Stimulated activated CD8-positive, alpha-beta memory T cell treated with anti-CD3 and anti-CD28 coated beads, Interleukin-7, amount 100 ng/mL, for 1 hour (primary cell): ENCODE measurements at places on chromosomes 7 and 10.

DNA sequence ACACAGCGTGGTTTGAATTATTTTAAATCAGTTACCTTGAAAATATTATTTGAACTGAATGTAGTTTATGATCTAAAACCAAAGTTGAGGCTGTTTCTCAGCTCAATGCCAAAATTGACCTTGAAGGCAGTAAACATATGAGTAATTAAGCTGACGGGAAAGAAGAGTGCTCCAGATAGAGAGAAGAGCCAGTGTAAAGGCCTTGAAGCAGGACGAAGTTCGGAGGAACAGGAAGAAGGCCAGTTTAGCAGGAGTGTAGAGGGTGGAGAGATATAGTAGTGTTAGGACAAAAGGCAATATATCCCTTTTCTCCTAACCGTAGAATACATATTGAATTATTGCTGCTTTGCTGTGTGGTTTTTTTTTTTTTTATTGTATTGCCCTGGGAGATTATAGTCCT lies 63.2 kb downstream of the CYP51A1 start:
- DNase-seq, result no peak

- no peak for DNase-seq
These were observed 179.6 kb upstream of the GALNT17 start for GRCh38 chr7:70952311-70952710.

- DNase-seq, result peak; percentile 83
These were observed at the start of gene TYSND1 for GRCh38 chr10:70146489-70147258. TSS of gene TYSND1 (minus strand) at chr10:70146700. CDS start at chr10:70146586, 114 bp downstream.

GRCh38 chr10:59354434-59354833 lies 7.9 kb downstream of the FAM13C start:
- DNase-seq, result no peak

DNA sequence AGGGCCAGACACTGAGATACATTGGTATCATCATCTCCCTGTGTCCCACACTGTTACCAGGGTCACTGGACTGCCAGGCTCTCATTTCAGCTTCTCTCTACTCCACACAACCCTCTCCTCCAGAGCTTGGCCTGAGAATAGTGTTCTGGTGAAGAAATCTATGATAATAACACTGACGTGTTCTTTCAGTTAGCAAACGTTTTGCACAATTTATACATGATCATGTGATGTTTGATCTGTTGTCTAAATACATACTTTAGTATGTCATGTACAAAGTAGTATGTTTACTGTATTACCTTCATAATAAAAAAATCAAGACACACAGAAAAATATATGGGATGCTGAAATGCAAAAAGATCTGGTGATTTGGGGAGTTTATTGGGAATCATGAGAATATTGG lies 5.0 kb downstream of the SLC16A9 start:
- DNase-seq, result no peak

DNA sequence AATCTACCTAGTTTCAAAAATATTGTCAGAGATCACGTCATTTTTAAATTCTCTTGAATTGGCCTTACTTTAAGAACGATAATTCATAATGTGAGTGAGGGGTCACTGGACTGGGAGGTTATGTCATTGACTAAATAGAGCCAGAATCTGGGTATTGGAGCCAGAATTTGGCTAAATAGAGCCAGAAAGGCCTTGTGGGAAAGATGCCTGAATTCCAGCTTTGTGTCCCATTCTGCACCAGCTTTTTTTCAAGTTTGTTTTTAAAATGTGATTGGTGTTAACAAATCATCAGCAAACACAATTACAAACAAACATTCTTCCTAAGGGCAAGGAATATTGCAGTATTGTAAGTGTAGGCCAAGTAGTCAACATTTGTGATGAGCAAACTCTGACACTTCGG lies 233.2 kb upstream of the PRKCQ start:
- DNase-seq, result no peak

DNA sequence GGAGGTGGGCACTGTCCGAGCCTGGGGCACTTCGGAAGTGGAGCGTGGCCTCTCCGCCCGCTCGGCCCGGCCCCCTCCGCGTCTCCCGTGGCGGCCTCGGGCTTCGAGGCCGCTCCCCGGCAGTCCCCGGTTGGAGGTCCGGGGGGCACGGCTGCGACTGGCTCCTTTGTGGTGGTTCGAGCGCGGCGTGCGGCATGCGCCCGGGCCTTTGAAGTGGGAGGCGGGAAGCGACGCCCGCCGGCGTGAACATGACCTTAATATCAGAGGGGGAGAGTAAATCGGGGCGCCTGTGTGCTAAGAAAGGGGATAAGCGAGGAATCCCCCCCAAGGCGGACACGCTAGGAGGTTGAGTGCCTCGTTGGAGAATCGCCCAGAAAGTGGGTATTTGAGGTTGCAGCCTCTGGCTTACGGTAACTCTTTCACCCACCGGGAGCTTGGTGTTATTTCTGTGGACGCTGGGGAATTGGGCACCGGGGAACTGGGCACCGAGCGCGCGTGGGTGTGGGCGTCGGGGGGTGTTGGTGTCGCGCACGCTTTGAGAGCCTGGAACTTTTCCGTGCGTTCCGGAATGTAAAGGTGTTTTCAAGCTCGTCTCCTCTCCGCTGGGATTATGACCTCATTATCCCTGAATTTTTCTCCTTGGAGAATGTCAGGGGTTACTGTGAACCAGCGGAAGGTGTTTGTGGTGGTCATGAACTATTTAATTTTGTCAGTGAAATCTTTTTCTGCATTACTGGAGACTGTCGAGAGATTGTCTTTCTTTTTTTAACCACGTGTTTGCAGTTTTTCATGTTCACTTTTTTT lies 660 bp downstream of the SUV39H2 start:
- peak; percentile 3 for DNase-seq

DNA sequence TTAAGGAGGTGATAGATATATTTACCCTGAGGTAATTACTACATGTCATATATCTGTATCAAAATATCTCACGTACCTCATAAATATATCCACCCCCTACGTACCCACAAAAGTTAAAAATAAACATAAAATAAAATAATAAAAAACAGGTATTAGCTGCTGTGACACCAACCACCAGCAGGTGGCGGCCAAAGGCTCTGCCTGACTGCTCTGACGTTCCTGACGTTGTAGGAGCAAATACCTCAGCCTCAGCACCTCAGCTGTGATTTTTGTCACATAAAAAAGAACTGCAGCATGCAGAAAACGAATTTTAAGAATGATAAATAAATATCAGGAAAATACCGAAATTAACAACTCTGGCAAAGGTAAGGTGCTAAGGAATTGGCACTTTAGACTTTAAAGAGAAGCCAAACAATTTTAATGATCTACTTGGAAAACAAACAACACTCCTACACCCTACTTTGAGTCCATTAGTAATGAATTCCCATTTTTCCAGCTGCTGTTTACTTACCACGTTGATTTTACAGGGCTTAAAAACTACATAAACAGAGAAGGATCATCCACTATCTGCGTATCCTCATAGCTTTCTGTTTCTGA lies 125.4 kb upstream of the TARP start:
- peak; percentile 30 for DNase-seq
